Left hindlimb (tissue), 1 donor: ENCODE measurements at places on chromosomes 5 and 9.

- DNase-seq = peak; percentile 83
These were observed 360.2 kb downstream of the DEPDC1B start for GRCh38 chr5:60339691-60340201.

DNA sequence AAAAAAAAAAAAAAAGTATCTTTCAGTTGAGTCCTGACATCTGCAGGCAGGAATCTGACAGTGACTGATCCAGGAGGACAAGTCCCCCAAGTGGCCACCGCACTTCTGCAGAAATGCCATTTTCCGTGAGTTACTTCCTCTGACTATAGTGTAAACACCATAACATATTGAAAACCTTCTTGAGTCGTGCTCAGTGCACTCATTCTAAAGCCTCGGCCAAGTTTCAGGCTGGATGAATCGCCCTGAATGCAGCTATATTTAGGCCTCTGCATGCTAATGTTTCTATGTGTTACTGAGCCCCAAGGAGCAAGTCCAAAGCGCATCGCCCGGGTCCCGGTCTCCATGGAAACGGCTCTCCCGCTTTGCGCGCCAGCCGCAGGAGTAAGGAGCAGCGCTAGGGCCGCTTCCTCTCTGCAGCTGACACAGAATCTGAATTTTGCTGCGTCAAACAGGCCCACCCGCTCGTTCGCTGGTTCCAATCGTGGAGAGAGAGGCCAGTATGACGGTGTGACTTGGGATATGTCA is 335.4 kb downstream of the MSX2 start:
- DNase-seq = peak; percentile 74

DNA sequence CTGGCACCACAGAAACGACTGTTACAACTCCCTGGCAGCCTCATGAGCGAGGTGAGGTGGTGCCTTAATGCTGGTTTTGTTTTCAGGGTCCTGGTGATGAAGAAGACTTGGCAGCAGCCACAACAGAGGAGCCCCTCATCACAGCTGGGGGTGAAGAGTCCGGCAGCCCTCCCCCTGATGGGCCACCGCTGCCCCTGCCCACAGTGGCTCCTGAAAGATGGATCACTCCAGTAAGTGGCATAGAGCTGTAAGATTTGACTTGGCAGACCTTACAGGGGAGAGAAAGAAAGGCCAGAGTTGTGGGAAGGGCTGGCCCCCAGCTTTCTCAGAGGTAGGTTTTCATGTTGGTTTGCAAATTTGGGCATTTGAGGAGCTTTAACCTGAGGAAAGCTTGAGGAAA is 72.2 kb downstream of the COL15A1 start:
- DNase-seq = no peak

DNA sequence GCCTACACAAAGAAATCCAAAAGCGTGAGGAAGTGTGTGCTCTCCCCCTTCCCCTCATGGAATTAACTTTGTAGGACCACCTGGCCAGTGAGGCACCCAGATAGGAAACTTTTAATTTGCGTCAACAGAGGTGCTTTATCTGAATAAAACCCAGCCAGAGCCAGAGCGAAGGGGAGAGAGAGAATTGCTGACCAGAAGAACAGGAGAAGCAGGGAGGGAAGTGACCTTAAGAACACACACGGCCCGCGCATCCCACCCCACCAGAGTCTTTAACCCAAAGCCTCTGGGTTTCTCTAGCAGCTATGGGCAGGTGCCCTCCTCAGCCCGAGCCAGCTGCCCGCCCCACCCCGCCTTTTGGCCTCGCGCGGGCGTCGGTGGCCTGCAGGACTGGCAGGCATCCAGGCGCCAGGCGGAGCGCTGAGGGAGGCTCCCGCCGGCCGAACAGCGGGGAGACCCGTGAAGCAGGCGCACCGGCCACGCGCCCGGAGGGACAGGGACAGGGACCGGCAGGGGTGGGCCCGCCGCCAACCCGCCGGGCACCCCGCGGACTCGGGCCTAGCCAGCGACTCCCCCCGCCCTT is 580 bp downstream of the ERAP1 start:
- DNase-seq = peak; percentile 85

DNA sequence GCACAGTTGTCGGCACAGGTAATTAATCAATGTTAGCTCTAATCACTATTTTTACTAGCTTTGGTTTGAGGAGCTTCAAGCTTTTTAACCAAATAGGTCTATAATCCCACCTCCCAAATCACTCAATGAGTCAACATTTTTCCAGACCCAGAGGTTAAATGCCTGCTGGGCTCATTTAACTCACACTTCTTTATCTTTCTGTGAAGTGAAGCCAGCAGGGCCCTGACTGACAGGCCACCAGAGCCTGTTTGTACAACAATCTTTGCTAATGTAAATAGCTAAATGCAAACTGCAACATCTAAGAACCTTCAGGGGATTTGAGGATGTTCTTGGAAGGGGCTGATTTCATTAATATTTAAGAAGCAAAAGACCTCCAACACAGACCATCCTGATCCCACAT is 98.4 kb upstream of the NREP start:
- no peak for DNase-seq

DNA sequence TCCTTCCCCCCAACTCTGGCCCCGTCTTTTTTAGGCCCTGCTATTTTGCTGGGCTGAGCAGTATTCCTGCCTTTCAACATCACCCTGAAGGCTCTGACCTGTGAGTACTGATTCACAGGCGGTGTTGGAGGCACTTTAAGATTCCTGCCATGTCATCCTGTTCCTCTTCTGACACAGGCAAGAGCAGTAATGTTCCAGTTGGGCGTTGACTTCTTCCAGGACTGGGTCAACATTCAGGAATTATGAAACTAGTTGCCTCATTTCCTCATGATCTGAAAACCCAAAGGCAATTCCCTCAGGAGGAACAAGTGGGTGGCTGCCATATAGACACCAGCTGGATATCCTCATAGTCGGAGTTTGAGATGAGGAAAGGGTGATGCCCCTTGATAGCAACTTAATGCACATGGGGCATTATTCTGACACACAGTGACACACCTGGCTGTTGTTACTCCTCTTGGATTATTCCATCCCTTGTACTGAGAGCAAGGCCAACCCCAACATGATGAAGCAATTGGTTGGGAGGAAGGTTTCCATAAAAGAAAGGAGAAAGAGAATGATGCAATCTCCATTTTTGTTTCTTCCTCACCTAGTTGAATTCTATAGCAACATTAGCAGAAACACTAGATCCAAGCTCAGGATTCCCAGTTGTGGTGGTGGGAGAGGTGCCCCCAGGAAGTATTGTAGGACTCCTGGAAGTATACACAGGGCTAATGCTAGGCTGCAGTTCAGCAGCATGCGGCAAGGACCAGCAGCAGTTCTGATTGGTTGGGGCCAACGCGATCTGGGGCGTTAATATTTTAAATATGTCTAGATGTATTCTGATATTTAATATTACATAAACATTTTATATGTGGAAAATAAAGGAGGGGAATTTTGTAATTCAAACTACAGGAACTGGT is 19.6 kb upstream of the GLRX start:
- DNase-seq = no peak

- DNase-seq = no peak
These were observed 17.1 kb upstream of the EPB41L4A start for GRCh38 chr5:112436144-112436543.

- no peak for DNase-seq
These were observed 57.4 kb downstream of the THBS4 start for GRCh38 chr5:80092486-80093107.

GRCh38 chr5:84724683-84725082 is 340.0 kb upstream of the EDIL3 start:
- no peak for DNase-seq

DNA sequence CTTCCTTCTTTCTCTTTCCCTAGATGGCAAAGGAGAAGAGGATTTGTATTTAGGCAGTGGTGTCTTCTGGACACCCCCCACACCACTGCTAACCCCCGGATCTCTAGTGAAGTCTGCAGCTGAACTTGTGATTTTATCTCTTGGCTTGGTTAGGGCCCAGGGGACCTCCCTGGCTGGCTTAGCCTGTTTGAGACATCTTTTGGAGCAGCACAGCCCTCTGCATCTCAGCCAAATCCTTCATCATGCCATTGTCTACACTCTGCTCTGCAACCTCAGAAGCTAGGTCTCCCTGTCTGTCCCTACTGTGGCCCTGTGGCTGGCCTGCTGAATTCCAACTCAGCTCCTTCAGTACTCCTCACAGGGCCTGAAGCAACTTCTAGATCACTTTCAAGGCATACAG is 81.7 kb downstream of the MUSK start:
- peak; percentile 27 for DNase-seq

GRCh38 chr9:126666155-126666803 is 52.6 kb downstream of the LMX1B start:
- no peak for DNase-seq

GRCh38 chr9:132293145-132293721 is 61.6 kb downstream of the SETX start:
- no peak for DNase-seq

DNA sequence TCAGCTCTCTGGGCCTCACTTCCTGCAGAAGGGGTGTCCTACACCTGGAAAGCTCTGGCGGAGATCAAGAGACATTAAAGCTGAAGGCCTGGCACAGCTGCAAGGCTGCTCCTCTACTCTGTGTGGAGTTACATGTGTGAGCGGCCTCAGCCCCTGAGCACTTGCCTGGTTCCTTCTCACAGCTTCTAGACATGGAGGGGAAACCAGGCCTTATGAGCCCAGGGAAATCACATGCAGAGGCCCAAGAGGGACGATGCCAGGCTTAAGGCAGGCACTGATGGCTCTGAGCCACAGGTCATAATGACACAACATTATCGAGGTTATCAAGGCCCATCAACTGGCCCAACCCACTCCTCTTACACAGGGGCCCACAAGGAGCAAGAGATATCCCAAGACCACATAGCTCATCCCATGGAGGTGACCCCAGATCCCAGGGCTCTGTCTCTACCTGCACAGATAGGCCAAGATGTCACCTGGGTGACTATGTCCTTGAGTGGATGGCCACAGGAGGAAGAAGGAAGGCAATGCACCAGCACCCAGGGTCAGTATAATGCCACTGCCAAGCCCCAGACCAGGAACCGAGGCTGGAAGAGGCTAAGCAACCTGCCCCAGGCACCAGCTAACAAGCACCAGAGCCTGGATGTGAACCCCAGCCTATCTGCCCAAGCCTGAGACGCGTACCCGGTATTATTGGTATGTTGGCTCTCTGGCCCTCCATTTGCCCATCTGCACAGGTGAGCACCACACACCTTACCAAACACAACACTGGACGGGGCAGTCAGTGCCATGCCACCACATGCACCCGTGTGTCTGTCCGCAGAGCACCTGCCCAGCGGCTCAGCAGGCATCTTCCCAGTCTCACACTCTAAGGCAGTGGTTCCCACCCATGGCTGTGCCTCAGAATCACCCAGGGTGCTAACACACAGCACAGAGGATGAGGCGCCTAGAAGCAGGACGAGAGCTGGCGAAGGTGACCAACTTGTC is 143.3 kb downstream of the GABBR2 start:
- no peak for DNase-seq

- DNase-seq = peak; percentile 39
These were observed 8.7 kb upstream of the NDUFB6 start for GRCh38 chr9:32581512-32582143.

DNA sequence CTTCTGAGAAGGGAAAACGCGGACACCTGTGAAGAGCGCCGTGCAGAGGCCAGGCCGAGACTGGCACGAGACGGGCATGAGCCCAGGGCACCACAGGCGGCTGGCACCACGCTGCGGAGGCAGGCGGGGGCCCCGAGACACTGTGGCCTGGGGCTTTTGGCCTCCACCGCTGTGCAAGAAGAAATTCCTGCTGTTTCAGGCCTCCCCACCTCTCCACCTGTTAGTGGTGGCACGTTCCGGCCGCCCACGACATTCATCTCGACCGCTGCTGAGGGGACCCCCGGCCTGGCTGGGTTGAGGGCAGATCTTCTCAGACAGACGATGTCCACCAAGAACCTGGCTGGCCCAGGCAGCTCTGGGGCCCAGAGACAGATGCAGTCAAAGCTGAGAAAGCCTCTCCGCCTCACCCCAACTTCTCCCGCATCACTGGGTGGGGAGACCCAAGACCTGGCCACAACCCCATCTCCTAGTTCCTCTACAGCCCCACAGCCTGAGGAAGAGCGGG is 11.5 kb downstream of the NACC2 start:
- no peak for DNase-seq

DNA sequence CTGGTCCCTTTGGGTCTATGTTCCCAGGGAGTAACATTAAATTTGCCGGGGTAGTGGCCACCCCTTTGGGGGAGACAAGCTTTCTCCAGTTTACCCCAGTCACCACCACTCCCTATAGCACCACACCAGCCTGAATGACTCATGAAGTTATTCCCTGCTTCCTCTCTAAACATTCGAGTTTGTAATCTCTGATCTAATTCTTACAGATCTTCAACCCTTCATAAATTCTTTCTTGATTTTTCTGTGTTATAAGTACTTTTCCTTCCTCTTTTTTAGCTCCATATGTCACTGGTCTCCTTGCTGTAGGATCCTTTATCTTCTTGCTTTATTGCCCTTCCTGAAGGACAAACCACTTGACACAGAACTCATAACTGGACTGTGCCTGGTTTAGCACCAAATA is 55.6 kb downstream of the GNA14 start:
- no peak for DNase-seq

- no peak for DNase-seq
These were observed 24.0 kb upstream of the ANKRD31 start for GRCh38 chr5:75260708-75261107.

GRCh38 chr5:25119650-25120049 is 474.9 kb upstream of the CDH10 start:
- no peak for DNase-seq

GRCh38 chr5:57537811-57538210 is 55.2 kb upstream of the ACTBL2 start:
- DNase-seq = no peak

- DNase-seq = peak; percentile 80
These were observed 1.1 kb downstream of the HRCT1 start for GRCh38 chr9:35906923-35907699.

- DNase-seq = no peak
These were observed 330.7 kb downstream of the CAAP1 start for GRCh38 chr9:26561928-26562327.

GRCh38 chr5:115661101-115661500 is 35.3 kb upstream of the TMED7 start:
- DNase-seq = peak; percentile 39

DNA sequence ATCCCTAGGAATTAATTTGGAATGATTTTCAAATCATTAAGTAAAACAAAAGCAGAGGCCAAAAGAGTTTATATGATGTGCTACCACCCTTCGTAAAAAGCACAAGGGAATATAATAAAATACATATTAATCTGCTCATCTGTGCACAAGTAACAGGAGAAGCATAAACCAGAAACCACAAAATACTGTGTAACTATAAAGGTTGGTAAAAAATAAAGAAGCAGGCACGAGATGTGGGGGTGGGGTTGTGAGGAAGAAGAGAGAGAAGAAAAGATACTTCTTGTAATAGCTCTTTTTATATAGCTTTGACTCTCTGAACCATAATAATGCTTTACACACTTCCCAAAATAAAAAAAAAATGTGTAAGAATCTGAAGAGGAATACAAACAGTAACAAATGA is 214.9 kb upstream of the EFNA5 start:
- DNase-seq = no peak
